ENCODE measurements at places on chromosomes 4 and X.

DNA sequence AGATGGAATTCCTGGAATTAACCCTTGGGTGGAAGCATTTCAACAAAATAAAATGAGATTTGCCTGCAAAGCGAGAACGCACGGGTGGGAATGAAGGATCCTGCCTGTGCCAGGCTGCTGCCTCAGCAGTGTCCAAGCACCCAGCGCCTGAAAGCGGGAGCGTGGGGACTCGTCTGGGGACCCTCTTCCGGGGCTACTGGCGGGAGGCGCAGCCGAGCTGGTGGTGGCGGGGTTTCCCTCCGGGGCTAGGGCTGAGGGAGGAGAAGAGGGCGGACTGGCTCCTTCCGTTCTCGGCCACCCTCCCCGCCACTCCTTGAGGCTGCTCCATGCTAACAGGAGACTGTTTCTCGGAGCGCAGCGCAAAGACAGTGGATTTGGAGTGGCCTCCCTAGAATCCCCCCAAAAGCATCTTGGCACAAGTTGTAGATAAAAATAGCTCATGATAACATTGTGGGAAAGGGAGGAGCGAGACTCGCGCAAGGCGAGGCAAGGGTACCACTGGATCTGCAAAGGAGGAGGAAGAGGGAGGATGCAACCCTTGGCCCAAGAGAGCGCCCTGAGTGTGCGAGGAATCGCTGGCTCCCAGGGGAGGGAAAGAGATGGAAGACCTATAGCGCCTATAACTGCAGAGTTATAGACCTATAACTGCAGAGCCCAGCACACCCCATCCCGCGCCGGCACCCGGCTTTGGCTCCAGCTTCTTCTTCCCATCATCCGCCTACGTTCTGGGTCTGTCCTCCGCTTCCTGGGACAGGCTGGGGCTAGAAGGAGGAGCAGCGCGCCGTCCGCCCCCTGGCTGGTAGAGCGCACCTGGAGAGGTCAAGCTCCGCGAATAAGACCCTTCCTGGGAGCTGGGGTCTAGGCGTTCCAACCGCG lies 1.3 kb downstream of the HS3ST1 start:
- no peak for DNase-seq

DNA sequence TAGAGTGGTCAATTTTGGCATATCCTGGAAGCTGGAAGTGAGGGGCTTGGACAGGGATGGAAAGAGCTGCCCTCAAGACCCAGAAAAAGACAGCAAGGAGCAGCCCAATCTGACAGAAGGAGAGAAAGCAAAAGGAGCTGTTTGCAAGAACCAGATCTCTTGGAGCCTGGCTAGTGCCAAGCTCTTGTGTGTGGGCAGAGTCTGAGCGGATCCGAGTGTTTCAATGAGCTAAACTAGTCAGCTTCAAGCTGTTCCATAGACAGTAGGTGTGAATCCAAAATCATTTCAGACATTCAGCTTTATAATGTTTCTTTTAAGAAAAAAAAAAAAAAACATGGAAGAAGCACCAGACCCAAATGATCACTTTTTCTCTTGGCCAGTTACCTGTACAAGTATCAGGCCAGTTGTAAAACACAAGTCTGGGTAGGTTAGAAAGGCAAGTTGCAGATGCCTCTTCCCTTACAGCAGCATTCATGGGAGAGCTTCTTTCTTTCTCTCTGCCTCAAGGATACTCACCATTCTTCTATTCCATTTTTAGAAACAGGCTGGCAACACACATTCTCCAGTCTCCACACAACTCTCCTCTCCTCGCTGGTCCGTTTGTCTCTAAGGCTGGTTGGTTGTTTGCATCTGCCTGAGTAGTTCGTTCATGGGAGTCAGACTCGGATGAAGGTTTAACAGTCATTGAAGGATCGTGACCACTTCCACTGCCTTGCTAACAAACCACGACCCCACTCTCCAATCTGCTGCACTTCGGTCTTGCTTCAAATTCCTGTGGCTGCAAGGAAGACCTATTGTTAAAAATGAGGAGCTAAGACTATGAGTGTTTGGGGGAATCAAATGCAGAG lies 105.2 kb upstream of the GATB start:
- no peak for DNase-seq

GRCh38 chrX:16610121-16610621 lies 39.8 kb upstream of the S100G start:
- DNase-seq, result no peak

GRCh38 chr4:163109967-163110366 lies 56.7 kb downstream of the NAF1 start:
- DNase-seq, result no peak

DNA sequence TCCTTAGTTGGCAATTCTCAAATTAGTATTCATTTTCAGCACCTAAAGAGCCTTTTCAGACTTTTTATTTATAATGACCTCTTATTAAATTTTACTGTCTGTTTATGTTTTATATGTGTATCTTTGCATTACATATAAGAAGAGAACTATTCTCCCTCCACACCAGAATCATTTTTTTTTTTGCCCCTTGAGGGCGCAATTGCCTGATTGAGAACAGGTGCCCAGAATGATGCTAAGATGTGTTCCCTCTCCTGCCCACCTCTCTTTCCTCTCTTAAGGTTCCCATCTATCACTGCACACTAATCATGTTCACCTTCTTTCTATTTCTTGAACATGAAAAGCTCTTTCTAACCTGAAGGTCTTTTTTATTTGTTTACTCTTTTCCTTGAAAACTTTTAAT lies 44.2 kb upstream of the ADAM29 start:
- no peak for DNase-seq

- DNase-seq, result no peak
Measured at GRCh38 chrX:7948483-7948882, 21.3 kb upstream of the PNPLA4 start.

- no peak for DNase-seq
Measured at GRCh38 chrX:72060196-72060920, 71.4 kb downstream of the RTL5 start.

DNA sequence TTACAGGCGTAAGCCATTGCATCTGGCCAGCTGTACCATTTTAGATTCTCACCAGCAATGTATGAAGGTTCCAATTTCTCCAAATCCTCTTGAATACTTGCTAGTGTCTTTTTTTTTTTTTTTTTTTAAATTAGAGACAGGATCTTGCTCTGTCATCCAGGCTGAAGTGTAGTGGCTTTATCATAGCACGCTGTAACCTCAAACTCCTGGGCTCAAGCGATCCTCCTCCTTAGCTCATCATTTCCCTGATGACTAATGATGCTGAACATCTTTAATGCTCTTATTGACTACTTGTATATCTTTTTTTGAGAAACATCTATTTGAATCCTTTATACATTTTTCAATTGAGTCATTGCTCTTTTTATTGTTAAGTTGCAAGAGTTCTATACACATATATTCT lies 40.3 kb downstream of the HDAC8 start:
- no peak for DNase-seq

- DNase-seq, result no peak
Measured at GRCh38 chrX:139647597-139647996, 60.4 kb downstream of the MCF2 start.

- no peak for DNase-seq
Measured at GRCh38 chrX:30935985-30936384, 46.9 kb upstream of the TAB3 start.

GRCh38 chr4:113503691-113504090 lies 257.8 kb downstream of the CAMK2D start:
- no peak for DNase-seq

GRCh38 chrX:50971395-50971794 lies 60.9 kb downstream of the BMP15 start:
- no peak for DNase-seq

DNA sequence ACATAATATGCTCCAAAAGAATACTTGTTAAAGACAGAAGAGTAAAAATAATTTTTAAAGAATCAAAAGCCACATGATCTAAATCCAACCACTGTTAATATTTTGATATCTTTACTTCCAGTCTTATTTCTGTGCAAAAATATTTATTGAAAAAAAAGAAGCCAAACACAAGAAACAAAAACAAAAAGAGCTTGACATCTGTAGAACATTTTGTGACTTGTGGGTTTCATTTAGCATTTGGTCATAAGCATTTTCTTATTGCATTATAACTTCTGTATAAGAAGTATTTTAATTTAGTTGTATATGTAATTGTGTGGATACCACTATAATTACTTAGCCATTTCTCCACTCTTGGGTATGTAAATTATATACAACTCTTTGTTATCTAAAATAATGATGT lies 63.1 kb downstream of the DIPK2B start:
- DNase-seq, result no peak

- DNase-seq, result no peak
Measured at GRCh38 chrX:16836371-16836770, 33.8 kb downstream of the RBBP7 start.

GRCh38 chr4:106041294-106042002 lies 146.2 kb downstream of the NPNT start:
- no peak for DNase-seq

DNA sequence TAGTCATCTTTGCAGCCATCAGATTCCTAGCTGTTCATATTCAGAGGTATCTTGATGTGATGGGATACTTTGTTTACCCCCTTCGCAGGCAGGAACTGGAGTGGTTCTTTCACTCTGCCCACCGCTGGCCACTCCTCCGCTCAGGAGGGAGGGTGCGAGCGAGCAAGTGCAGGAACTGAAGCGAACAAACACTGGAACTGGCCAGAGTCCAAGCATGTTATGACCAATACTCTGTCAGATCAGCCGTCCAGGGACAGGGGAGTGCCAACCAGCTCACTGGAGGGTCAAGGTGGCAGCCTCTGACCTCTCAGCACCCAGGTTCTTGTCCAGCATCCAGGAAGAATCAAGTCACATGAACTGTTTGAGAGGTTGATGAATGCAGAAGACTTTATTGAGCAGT lies 18.0 kb upstream of the MANBA start:
- no peak for DNase-seq

- DNase-seq, result no peak
Measured at GRCh38 chr4:13032936-13033335, 451.2 kb downstream of the RAB28 start.

DNA sequence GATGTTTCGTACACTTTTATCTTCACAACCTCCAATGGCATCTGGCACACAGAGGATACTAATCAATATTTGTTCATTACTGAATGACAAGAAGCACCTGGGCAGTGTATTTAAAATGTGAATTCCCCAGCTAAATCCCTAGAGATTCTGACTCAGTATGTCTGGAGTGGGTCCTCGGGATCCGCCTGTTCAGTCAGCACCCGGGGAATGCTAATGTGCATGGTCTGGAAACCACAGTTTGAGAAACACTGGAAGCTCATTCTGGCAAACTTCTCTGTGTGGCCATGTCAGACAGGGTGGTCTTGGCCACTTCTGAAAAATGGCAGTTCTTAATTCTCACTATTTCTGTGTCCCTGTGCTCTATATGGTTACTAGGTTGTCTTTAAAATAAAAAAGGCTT lies 138.8 kb upstream of the VCX start:
- DNase-seq, result no peak

- DNase-seq, result no peak
Measured at GRCh38 chr4:115824630-115825029, 711.2 kb upstream of the NDST4 start.

DNA sequence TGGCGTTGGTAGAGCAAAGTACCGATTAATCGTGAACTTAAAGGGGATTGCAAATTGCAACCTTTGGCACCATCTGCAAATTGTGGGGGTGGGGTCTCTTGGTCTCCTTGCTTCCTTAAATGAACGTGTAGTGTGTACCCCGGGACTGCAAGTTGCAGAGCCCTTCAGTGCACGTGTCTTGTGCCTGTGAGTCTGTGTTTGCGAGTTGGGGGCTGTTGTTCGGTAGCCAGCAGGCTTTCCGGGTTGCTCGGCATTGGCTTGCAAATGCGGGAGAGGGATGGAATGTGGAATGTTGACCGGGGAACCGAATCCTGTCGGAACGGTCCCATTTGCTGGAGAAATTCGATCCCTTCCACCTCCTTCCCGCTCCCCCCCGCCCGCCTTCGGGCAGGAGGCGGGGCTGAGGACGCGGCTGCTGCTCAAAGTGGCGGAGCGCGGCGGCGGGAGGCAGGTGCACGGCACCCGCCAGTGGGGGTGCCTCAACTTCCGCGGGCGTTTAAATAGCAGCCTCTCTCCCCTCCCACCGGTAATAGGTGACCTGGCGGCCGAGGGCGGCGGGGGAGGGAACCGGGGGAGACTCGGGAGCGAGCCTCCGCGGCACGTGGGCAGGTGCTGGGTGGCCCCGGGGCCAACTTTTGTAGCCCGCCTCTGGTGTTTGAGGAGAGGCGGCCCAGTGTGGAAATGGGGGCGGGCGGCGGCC lies 1.5 kb downstream of the JADE1 start:
- peak; percentile 54 for DNase-seq

DNA sequence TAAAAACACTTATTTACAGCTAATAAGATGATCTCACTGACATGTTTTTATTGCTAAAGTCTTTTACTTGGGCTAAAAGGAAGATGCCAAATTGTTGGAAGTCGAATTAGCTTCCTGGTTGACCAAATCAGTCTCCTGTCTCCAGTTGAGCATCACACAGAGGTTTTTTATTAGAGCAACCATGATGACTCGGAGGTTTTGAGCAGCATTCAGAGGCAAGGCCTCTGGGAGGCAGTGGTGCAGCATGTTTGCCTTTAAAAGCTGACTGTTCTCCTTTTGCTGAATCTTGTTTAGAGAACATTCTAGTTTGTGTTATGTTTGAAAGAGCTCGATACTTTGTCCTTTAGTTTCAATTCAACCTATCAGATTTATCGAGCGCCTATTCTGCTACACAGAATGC lies 2.1 kb downstream of the UCHL1 start:
- no peak for DNase-seq

GRCh38 chr4:106647451-106647850 lies 278.9 kb upstream of the GIMD1 start:
- no peak for DNase-seq

GRCh38 chrX:140918398-140919038 lies 83.9 kb upstream of the SPANXB1 start:
- peak; percentile 5 for DNase-seq

DNA sequence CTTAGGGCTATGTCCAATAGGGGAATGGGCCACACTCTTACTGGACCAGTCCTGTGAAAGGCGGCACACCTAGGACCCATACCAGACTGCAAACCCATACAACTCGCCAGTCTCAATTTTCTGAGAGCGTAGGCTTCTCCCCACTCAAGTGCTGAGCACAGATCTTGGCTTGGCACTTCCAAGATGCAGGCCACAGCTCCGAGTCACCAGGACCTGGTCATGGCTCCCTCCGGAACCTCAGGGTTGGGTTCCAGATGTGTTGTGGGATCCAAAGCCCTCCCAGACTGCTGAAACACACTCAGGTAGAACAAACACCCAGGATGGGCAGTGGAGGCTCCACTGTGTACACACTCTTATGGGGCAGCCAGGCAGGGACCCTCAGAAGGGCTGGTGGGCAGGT lies 103.3 kb downstream of the TMEM144 start:
- no peak for DNase-seq

GRCh38 chr4:94290245-94290644 lies 52.4 kb downstream of the HPGDS start:
- no peak for DNase-seq

- no peak for DNase-seq
Measured at GRCh38 chr4:27101126-27101525, 240.5 kb downstream of the STIM2 start.

All from H54 (cell line).